ENCODE measurements at places on chromosomes 13 and 19.
A peak's percentile ranks its signal among the peaks of the same experiment; 100 is the strongest.

- no peaks in the 10 kb centered on the region for H3K27me3 ChIP-seq
- DNase-seq: no peak
- H3K36me3 ChIP-seq: no peaks in the 10 kb centered on the region
- no peak overlapping the region for H3K27ac ChIP-seq
Observed at GRCh38 chr13:94996445-94996844, 284.1 kb upstream of the SOX21 start.

DNA sequence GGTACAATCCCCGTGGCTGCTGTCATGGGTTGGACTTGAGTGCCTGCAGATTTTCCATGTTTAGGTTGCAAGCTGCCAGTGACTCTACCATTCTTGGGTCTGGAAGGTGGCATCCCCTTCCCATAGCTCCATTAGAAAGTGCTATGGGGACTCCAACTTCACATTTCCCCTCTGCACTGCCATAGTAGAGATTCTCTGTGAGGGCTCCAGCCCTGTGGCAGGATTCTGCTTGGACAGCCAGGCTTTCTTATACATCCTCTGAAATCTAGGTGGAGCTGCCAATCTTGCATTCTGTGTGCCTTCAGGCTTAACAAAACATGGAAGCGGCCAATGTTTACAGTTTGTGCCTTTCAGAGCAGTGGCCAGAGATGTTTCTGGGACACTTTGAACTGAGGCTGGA lies 636.2 kb downstream of the SLITRK6 start:
- H3K36me3 ChIP-seq: peaks cover 5% of the 10 kb centered on the region
- H3K27me3 ChIP-seq: no peaks in the 10 kb centered on the region
- H3K27ac ChIP-seq: no peak overlapping the region

DNA sequence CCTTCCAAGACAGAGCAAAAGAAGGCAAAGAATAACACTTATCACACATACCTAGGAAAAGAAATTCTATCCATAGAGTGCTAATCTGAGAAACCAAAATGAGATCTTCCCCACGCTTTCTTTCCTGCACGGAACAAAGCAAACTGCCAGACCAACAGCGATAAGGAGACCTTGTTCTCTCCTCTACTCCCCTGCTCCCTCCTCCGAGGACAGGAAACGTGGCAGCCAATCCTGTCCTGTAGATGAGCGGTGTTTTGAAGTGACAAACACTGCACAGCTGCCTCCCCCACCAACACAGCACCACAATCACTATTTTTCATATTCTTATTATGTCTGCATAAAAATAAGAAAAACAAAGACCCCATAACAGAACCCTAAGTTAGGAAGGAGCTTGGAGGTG lies 113.9 kb upstream of the IRS2 start:
- peaks cover 11% of the 10 kb centered on the region for H3K4me1 ChIP-seq
- peak overlapping the region; percentile 21 for H3K4me3 ChIP-seq

DNA sequence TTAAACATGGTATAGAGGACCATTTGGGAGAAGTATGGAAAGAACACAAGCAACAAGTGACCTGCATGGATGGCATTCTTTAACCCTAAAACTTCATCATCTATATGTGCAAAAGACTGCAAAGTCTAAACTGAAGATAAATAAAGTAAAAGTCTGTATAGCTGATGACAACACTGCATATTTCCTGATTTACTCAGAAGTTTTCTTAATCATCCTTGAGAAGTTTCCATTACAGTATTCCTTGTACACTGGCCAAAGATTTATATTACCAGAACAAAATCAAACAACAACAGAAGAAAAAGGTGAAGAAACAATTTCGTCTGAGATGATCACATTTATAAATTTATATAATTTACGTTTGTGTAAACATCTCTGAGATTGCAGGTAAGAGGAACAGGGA lies 805.7 kb downstream of the PCDH9 start:
- no peaks in the 10 kb centered on the region for H3K4me1 ChIP-seq
- H3K36me3 ChIP-seq: peaks cover 2% of the 10 kb centered on the region
- no peak for DNase-seq
- no peak overlapping the region for H3K27ac ChIP-seq
- no peaks in the 10 kb centered on the region for H3K27me3 ChIP-seq
- H3K4me3 ChIP-seq: no peak overlapping the region

DNA sequence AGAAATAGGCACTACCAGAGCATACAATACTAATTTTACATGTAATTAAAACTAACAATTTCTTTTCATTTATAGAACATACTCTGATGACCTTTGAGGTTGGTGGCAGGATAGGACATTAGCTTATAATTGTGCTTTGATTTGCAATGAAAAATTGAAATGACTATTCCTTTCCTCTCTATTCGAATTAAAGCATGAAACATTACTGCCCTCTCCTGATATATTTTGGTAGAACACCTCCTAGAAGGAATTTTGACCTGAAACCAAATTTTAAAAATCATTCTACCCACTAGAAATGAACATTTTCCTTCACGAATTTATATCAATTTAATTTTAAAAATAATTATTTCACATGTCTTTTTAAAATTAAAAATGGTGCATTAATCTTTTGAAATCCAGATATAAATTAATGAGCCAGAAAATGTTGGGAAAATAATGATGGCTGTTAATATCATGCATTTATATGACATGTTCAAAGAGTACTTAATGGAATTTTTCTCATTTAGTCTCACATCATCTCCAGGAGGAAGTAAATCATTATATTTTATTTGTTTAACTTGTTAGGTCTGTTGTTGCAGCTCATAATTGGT lies 556.3 kb upstream of the ARGLU1 start:
- H3K4me3 ChIP-seq: no peak overlapping the region
- H3K27me3 ChIP-seq: no peaks in the 10 kb centered on the region
- H3K27ac ChIP-seq: no peak overlapping the region
- H3K36me3 ChIP-seq: peaks cover 8% of the 10 kb centered on the region
- DNase-seq: no peak
- peaks cover 17% of the 10 kb centered on the region for H3K4me1 ChIP-seq

GRCh38 chr13:46387064-46387851 lies at the start of gene RUBCNL:
TSS of gene RUBCNL (minus strand) at chr13:46387252. CDS start at chr13:46372475, 14,777 bp downstream.
- peak within 1 kb of the TSS; percentile 86 for H3K4me3 ChIP-seq
- H3K27ac ChIP-seq: peak within 1 kb of the TSS; percentile 30
- H3K4me1 ChIP-seq: peaks cover 66% of the 10 kb centered on the region
- peaks cover 39% of the 10 kb centered on the region for H3K27me3 ChIP-seq

- no peak overlapping the region for H3K27ac ChIP-seq
- peaks cover 3% of the 10 kb centered on the region for H3K4me1 ChIP-seq
- H3K36me3 ChIP-seq: no peaks in the 10 kb centered on the region
Observed at GRCh38 chr19:1222394-1222793, 15.4 kb downstream of the CBARP start.

DNA sequence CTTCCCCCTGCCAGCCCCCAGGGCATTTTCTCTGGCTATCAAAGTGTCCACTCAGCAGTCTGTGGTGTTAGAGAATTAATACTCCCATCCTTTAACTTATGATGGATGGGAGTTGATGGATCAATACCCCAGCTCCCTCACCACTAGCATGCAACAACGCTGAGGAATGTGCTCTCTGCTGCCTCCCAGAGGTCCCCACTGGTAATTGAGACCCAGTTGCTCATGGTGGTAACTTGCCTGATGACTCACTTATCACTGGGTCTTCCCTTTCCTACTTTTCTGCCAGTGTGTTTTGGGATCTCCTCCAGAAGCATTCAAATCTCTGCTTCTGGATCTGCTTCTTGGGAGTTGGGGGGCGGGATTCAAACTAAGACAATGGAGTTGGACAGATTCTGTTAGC lies 20.3 kb upstream of the CACNA1A start:
- no peaks in the 10 kb centered on the region for H3K4me1 ChIP-seq
- H3K4me3 ChIP-seq: no peak overlapping the region
- H3K27me3 ChIP-seq: peaks cover 58% of the 10 kb centered on the region
- DNase-seq: peak; percentile 4

- H3K4me3 ChIP-seq: no peak overlapping the region
- no peak overlapping the region for H3K27ac ChIP-seq
- no peaks in the 10 kb centered on the region for H3K4me1 ChIP-seq
- no peaks in the 10 kb centered on the region for H3K27me3 ChIP-seq
Observed at GRCh38 chr13:41897126-41897525, 63.8 kb downstream of the VWA8 start.

DNA sequence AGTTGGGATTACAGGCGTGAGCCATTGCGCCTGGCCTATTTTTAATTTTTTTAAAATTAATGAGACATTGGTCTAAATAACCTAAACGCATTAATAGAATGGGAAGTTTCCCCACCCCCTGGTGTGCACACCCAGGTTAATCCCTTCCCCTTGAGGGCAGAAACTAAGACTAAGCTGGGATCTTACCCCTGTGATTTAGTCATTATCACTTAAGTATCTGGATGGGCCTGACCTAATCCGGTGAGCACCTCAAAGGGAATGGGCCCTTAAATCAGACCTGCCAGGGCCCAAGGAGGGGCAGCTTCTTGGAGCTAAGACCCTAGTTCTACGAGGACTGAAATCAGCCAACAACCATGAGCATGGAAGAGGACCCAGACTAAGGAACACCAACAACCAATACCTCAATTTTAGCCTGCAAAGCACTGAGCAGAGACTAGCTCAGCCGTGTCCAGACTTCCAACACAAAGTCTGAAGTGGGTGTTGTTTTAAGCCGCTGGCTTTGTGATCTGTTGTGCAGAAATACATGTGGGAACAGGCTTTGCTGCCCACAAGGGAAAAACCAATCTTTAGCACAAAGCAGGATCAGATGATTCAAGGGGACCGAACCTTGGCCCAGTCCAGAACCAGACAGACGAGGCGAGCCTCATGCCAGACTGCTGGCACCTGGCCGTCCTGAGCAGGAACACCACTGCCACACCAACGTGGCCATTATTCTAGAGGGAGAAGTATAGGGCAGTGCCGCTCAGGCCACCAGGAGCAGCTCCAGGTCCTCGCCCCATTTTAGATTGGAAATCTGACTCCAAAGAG lies 7.1 kb downstream of the UBE2S start:
- peak overlapping the region; percentile 72 for H3K4me3 ChIP-seq
- DNase-seq: no peak
- peaks cover 25% of the 10 kb centered on the region for H3K4me1 ChIP-seq
- peaks cover 10% of the 10 kb centered on the region for H3K27me3 ChIP-seq
- peaks cover 22% of the 10 kb centered on the region for H3K36me3 ChIP-seq
- H3K27ac ChIP-seq: no peak overlapping the region

DNA sequence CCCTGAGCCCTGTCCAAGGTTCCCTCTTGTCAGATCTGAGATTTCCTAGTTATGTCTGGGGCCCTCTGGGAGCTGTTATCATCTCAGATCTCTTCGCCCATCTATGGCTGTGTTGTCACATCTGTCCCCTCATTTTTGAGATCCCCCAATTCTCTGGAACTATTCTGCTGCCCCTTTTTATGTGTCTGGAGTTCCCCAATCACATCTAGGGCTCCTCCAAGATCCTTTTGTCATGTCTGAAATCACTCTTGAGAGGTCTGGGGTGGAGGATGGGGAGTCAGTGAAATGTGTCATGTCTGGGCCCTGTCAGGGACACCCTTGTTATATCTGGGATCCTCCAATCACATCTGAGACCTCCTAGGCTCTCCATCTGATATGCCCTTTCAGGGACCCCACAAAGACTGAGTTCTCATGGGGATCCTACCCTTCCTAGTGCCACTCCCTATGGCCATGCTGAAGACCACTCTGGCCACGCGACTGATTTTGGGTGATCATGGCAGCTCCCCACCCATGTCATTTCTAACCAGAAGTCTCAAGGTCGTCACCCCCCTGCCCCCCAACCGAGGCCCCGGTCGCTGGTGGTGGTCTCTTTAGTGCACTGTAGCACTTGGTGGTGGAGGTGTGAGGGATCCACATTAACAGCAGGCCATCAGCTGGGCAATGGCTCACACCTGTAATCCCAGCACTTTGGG lies 3.8 kb upstream of the MYBPC2 start:
- no peaks in the 10 kb centered on the region for H3K36me3 ChIP-seq
- H3K27me3 ChIP-seq: peaks cover 40% of the 10 kb centered on the region
- DNase-seq: no peak

DNA sequence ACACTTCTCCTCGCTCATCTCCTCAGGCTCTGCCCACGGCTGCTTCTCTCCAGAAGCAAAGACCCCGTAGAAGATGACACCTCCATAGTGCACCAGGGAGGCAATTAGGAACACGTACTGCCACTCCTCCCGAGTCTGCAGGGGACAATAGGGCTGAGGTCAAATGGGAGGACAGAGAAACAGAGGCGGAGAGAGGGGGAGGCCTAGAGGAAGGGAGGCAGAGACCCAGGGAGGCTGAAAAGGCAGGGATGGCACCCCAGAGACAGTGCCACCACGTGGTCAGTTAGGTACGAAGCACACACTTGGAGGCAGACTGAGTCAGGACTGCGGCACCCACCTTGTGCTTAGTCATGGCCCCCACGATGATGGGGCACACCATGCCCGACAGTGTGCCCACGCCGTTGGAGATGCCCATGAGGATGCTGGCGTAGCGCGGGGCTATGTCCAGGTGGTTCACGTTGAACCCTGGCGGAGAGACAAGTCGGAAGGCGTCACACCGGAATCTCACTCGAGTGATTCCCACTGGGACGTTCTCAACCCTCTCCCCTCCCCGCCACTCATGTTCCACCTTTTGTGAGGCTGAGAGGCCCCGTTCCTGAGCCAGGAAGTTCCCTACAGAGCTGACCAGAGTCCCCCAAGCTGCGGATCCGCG lies 5.6 kb downstream of the GFY start:
- H3K27ac ChIP-seq: no peak overlapping the region
- H3K4me1 ChIP-seq: peaks cover 21% of the 10 kb centered on the region
- no peak for DNase-seq

DNA sequence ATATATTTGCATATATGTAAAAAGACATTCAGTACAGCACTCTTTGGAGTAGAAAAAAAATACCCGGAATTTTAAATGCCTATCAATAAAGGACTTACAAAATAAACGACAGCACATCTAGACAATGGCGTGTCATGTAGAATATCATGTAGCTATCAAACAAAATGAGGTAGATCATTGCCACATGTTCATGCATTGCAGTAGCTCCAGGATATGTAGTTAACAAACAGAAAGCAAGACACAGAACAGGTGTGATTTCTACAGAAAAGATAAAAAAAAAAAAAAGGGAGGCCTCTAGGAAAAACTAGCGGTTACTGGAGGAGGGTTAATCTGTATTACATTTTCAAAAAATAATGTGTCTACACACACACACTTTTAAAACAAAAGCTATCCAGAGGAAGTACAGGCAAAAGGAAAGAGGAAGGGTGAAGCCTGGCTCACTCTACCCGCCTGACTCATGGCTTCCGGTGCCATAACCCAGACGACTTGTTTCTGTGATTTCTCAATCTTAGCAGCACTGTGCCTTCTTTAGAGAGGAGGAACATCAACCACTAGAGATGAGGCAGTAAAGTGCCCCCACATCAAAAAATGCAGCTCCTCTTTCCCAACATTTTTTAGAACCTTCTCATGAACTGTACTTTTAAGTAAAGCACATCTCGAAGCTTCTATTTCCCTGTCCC lies 6.9 kb downstream of the KCTD12 start:
- H3K27me3 ChIP-seq: peaks cover 13% of the 10 kb centered on the region
- peaks cover 3% of the 10 kb centered on the region for H3K4me1 ChIP-seq
- no peak overlapping the region for H3K4me3 ChIP-seq
- H3K36me3 ChIP-seq: no peaks in the 10 kb centered on the region

DNA sequence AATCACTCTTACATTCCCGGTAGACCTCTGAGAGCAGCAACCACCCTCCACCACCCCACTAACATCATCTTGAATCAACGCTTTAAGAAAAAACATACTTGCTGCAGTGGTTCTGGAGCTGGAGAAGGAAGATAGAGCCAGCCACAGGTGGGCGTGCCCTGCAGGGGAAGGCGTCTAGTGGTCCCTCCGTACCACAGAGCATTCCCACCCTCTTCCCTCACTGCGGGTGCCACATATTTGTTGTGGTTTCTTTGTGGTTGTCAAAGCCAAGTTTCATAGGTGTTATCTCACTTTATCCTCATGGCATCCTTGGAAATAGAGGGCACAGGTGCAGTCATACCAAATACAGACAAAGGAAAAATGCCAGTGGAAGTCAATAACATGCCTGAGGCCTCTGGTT lies 22.2 kb downstream of the COL4A2 start:
- H3K27ac ChIP-seq: peak overlapping the region; percentile 11
- no peak overlapping the region for H3K4me3 ChIP-seq
- H3K4me1 ChIP-seq: peaks cover 46% of the 10 kb centered on the region
- H3K36me3 ChIP-seq: peaks cover 31% of the 10 kb centered on the region
